ENCODE measurements at places on chromosomes 12 and 14.
A peak's percentile ranks its signal among the peaks of the same experiment; 100 is the strongest.

- no peak for DNase-seq
These were observed 30.1 kb upstream of the PNMA1 start for GRCh38 chr14:73744175-73744867.

- DNase-seq = no peak
These were observed 26.9 kb downstream of the BATF start for GRCh38 chr14:75549169-75549568.

- no peak for DNase-seq
These were observed 198.9 kb downstream of the ZFP36L1 start for GRCh38 chr14:68593806-68594536.

GRCh38 chr14:97407701-97408407 is 610.7 kb downstream of the VRK1 start:
- DNase-seq = no peak

- no peak for DNase-seq
These were observed 1.1 kb downstream of the NUMB start for GRCh38 chr14:73457041-73457923.

- no peak for DNase-seq
These were observed 65.3 kb downstream of the MSRB3 start for GRCh38 chr12:65343801-65344200.

GRCh38 chr12:14417715-14418114 is 52.2 kb downstream of the ATF7IP start:
- DNase-seq = peak; percentile 66

GRCh38 chr14:61494018-61494417 is 172.6 kb downstream of the PRKCH start:
- DNase-seq = no peak

DNA sequence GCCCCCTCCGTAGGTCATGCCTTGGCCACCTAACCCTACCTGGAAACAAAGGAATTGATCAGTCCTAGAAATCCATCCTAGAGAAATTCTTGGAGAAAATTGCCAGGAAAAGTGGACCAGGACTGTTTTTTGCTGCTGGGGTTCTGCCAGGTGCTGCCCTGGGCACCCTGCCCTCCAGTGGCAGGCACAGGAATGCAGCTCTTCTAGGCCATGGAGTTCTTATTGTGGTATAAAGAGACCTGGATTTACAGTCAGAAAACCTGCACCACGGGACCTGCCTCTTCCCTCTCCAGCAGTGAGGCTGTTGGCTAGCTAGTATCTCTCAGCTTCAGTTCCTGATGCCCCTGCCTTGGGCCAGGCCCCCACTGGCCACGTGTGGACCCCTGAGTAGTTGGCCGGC is 59.7 kb downstream of the SLC24A4 start:
- peak; percentile 17 for DNase-seq

GRCh38 chr12:52204095-52204930 is 12.5 kb upstream of the KRT80 start:
- no peak for DNase-seq

DNA sequence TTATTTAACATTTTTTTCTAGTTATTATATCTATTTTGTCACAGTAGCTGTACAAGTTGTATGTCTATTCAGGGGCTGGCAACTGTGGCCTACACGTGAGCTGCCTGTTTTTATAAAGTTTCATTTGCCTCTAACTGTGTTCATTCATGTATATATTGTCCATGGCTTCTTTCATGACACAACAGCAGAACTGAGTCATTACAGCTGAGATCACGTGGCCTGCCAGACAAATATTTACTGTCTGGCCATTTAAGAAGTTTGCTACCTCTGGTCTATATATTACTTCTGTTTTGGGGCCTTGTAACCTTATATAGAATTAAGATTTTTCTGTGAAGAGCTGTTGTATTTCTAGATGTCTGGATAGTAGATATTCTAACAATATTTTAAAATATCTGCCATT is 37.9 kb downstream of the KIAA0586 start:
- peak; percentile 44 for DNase-seq

- DNase-seq = no peak
These were observed 18.8 kb upstream of the BEGAIN start for GRCh38 chr14:100605706-100606686.

GRCh38 chr12:30795410-30796312 is 40.9 kb upstream of the CAPRIN2 start:
- DNase-seq = no peak

- DNase-seq = no peak
These were observed 71.8 kb upstream of the BCAT1 start for GRCh38 chr12:25020621-25021243.

- no peak for DNase-seq
These were observed 12.7 kb downstream of the ACVRL1 start for GRCh38 chr12:51920046-51920445.

- DNase-seq = no peak
These were observed 23.2 kb upstream of the JPH4 start for GRCh38 chr14:23601845-23602180.

- DNase-seq = no peak
These were observed 162.5 kb downstream of the DPF3 start for GRCh38 chr14:72731252-72732020.

DNA sequence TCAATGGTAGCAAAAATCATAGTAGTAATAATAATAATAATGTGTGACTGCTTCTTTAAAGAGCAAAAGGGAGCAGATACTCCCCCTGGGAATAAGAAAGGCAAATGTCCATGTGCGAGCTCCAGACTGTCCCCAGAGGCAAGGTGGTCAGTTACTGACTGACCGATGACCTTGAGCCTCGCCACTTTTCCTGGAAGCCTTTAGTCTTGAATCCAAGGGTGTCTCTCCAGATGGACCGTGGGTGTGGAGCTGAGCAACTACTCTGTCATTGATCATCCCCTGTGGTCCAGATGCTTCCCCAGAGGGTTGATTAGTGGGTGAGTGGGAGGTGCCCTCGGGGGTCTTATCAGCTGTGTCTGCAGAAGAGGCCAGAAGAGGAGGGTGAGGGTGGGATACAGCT is 418.5 kb upstream of the TBX3 start:
- no peak for DNase-seq

- no peak for DNase-seq
These were observed 152.8 kb upstream of the PTPRQ start for GRCh38 chr12:80291108-80291754.

DNA sequence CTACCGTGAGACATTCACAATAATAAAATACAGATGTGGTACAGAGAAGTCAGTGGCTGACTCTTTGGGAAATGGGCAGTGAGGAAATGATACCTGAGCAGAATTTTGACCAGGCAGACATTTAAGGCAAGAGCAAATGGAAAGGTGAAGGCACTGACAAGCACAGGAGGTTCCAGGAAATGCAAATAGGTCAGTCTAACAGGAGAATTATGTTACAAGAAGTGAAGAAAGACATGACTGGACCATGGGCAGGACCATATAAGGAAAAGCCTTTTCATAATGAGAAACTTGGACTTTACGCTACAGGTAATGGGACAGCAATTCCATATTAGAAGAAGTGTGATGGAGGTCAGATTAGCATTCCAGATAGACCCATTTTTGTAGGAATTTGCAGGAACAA is 338.9 kb downstream of the PDZRN4 start:
- DNase-seq = no peak

DNA sequence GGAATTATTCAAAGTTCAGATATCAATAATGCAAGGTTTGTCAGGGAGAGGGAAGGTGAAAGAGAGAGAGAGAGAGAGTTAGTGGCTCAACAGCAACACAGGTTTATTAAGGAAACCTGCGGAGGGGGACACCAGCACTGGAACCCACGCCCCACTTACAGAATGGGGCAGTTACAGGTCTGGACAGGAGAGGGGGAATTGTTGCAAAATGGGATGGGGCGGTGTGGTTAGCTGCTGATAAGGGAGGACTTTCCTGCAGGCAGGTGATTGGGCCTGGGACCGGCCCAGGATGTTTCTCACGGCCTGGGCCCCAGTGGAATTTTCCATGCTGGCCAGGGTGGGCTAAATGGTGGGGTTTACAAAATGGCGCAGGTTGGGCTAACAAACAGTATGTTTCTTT is 278.2 kb upstream of the SLC16A7 start:
- no peak for DNase-seq

- DNase-seq = no peak
These were observed 127.4 kb downstream of the CRADD start for GRCh38 chr12:93804392-93805179.

DNA sequence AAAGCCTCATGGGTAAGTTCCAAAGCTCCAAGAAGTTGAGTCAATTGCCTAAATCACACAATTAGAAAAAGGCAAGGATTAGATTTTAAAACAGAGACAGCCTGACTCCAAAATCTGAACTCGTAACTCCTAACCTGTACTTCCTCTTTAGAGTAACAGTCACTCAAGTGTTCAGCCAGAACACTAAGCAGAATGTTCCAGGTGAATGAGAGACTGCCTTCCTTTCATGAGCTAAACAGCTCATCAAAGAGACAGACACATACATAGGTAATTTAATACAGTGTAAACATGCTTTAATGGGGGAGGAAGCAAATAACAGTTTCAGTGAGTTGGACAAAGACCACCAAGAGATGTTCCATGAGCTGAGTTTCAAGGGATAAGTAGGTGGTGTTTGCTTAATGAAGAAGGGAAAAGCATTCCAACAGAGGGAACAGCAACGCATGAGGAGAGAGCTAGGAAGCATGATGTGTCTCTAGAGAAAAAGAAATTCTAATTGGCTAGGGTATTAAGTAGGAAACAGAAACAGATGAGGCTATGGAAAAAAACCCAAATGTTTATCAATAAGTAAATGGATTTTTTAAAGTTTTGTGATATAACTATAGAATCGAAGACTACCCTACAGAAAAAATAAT is 403.9 kb downstream of the MED13L start:
- DNase-seq = peak; percentile 42

- DNase-seq = no peak
These were observed 98.7 kb downstream of the BBS10 start for GRCh38 chr12:76249501-76249900.

DNA sequence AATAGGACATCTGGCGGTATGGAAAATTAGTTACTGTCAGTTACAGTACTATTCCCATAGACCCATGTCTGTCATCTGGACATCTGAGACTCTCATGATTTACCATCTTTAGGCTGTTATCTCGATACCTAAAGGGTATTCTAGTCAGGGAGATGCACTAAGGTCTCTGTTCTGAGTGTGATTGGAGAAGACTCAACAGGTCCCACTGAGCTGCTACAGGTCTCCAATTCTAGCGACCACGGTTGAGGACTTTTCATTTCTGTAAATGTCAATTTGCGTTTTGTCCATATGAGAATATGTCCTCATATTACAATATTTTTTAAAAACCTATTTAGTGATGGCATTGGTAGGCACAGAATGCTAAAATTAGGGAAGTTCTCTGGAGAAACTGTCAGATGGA is 1160.2 kb downstream of the TMEM121 start:
- DNase-seq = no peak

GRCh38 chr14:95765051-95765450 is 51.1 kb upstream of the TCL1A start:
- DNase-seq = no peak

GRCh38 chr12:24759155-24759554 is 189.7 kb downstream of the BCAT1 start:
- DNase-seq = no peak
